ENCODE measurements at places on chromosomes 4 and X.

DNA sequence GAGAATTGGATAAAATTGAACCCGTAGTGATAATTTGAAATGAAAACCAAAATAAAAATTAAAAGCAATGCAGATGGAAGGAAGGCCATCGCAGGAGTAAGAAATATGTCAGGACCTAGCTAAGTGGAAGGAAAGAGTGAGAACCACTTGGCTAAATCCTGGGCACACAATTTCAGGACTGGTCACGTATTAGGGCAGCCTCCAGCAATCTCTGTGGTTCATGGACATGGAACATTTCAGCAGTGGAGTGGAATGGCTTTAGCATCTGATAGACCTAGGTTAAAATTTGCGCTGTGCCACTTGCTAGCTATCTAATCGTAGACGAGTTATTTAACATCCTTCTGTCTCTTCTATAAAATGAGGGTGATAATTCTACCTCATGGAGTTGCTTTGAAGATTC lies 71.1 kb downstream of the DCK start:
- DNase-seq = no peak

GRCh38 chrX:130772105-130772775 lies 130.8 kb downstream of the ENOX2 start:
- no peak for DNase-seq

GRCh38 chrX:311156-312129 lies 7.2 kb downstream of the GTPBP6 start:
- DNase-seq = no peak

DNA sequence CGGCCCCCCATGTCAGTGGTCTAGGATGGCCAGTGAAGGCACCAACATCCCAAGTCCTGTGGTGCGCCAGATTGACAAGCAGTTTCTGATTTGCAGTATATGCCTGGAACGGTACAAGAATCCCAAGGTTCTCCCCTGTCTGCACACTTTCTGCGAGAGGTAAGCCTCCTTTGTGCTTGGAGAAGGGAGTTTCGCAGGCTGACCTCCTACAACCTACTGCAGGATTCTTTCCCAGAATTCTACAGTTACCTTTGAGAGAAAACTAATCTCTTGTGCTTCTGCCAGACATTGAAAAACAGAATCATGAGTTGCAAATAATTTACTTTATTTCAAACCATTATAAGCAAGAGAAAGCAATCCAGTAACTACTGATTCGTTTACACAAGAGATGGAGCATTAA lies 66.1 kb downstream of the TRIM2 start:
- DNase-seq = no peak

DNA sequence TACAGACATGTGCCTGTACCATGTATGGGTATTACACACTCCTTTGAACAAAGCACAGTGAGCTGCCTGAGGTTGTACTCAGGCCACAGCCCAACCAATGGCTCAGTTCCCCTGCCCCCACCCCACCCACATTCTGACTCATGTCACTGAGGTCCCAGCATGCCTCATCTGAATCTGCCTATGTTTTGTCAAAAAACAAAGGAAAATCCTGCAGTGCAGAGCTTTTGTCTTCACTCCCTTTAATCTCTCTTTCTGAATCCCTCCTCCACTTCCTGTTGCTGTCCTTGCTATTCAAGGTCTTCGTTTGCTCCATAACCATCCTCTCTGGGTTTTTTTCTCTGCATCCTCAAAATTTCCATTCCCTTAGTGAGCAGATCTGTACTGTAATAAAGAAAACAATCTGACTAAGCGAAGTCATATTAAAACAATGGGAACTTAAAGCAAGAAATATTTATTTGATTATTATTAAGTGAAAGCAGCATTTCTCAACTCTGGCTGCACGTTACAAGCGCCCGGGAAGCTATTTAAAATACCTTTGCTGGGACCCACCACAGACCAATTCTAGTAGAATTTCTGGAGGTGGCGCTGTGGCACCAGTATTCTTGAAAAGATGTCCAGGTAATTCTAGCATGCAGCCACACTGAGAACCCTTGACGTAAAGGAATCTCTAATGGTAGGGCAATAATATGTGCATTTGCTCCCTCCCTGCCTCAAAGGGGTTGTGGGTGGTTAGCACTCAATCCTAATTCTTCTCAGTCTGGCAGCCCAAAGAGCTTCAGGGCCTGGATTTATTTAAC lies 8.7 kb downstream of the GUCY2F start:
- no peak for DNase-seq

- no peak for DNase-seq
Observed at GRCh38 chrX:5748586-5749150, 480.0 kb downstream of the NLGN4X start.

GRCh38 chrX:141642979-141643378 lies 53.5 kb downstream of the SPANXA2 start:
- DNase-seq = no peak

GRCh38 chr4:85772470-85772869 lies 297.5 kb downstream of the ARHGAP24 start:
- no peak for DNase-seq

DNA sequence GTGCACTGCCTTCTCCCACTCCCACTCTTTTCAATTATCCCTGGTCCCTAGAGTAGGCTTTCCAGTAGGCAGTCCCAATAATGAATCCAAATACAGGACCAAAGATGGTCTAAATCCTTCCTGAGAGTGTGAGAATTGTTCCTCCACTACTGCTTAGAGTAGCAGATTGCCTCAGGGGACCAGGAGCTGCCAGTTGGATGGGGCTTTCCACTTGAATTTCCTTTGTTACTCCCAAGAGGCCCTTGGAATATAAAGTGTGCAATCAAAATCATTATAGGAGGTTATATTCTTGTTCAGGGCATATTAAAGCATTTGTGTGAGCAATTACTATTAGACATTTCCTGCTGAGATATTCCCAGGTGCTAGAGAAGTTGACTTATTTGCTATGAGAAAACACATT lies 156.6 kb upstream of the TLL1 start:
- no peak for DNase-seq

DNA sequence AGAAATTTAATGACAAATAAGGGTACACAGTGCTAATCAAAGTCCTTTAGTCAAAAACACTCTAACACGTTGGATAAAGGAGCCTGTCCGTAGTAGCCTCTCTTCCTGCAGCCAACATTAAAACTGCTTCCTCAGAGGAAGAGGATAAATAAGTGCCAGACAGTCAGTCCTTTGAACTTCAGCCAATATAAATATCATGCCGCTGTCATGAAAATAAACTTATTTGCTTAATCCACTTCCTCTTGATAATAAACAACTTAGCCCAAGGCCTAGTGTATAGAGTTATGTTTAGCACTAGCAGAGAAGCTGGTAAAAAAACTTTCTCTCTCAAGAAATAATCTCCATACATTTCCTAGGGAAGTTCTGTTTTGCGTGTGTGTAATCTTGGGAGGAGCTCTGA lies 196.7 kb downstream of the HS3ST1 start:
- DNase-seq = no peak

GRCh38 chr4:2672700-2673099 lies 83.4 kb downstream of the TNIP2 start:
- DNase-seq = no peak

DNA sequence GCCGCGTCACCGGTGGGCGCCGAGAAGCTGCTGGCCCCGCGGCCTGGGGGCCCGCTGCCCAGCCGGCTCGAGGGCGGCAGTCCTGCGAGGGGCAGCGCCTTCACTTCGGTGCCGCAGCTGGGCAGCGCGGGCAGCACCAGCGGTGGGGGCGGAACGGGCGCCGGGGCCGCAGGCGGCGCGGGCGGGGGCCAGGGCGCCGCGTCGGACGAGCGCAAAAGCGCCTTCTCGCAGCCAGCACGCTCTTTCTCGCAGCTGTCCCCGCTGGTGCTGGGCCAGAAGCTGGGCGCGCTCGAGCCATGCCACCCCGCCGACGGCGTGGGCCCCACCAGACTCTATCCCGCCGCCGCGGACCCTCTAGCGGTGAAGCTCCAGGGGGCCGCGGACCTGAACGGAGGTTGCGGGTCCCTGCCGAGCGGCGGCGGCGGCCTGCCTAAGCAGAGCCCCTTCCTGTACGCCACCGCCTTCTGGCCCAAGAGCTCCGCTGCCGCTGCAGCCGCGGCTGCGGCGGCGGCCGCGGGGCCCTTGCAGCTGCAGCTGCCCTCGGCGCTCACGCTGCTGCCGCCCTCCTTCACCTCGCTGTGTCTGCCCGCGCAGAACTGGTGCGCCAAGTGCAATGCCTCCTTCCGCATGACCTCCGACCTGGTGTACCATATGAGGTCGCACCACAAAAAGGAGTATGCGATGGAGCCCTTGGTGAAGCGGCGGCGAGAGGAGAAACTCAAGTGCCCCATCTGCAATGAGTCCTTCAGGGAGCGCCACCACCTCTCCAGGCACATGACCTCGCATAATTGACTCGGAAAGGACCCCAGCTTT lies 5.6 kb downstream of the PRDM8 start:
- DNase-seq = no peak

- no peak for DNase-seq
Observed at GRCh38 chrX:42673301-42673810, 104.6 kb downstream of the PPP1R2C start.

DNA sequence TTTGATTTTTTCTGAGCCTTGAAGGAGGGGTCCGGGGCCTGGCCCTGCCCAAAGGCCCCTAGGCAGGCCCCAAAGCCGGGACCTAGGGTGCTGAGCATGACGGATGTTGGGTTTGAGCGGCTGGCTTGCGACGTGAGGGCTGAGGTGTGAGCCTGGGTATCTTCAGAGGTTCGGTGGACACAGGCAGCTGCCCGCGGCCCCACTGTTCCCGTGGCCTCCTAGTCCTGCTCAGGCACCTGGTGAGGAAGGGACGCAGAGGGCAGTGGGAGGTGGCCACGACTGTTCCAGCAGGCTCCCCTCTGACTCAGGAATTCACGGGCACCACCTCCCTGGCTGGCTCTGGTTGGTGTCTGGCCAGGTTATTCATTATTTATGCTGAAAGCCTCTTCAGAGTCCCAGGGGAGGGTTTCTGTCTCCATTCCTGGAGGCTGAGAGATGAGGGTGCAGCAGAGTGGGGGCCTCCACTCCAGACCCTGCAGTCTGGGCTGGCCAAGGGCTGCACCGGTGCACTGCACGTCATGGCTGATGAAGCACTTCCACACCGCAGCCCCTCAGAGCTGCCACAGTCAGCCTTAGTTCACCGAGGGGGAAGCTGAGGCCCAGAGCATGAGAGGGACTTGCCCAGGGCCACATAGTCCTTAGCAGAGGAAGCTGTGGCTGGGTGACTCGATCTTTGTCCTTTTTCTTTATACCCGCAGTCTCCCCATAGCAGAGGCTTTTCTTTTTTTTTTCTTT lies 2.2 kb downstream of the MSANTD1 start:
- no peak for DNase-seq

- peak; percentile 83 for DNase-seq
Observed at GRCh38 chr4:11367371-11367770, 61.3 kb downstream of the HS3ST1 start.

DNA sequence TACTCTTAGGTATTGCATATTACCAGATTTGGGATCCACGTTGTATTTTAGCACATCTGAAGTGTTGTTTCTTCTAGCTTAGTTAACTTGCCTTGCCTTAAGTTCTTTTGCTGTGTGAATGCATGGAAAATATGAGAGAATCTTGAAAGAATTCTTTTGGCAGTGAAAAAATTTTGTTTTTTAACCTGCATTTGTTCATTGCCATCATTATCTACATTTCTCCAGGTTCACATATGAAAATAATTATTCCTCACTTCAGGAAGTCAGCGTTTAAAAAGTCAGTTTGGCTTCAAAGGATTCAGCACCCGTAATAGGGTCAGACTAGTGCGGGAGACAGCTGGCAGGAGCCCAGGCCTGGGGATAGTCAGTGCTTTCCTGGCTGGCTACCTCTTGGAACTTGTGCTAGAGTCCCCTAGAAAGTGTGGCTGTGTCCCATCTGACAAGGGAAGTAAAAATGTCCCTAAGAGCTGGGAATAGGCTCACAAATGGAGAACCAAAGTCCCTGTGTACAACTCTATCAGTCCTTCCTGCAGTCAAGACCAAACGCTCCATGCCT lies 251.9 kb upstream of the KLF3 start:
- DNase-seq = no peak

- DNase-seq = no peak
Observed at GRCh38 chrX:31464306-31464915, 392.6 kb upstream of the FTHL17 start.

DNA sequence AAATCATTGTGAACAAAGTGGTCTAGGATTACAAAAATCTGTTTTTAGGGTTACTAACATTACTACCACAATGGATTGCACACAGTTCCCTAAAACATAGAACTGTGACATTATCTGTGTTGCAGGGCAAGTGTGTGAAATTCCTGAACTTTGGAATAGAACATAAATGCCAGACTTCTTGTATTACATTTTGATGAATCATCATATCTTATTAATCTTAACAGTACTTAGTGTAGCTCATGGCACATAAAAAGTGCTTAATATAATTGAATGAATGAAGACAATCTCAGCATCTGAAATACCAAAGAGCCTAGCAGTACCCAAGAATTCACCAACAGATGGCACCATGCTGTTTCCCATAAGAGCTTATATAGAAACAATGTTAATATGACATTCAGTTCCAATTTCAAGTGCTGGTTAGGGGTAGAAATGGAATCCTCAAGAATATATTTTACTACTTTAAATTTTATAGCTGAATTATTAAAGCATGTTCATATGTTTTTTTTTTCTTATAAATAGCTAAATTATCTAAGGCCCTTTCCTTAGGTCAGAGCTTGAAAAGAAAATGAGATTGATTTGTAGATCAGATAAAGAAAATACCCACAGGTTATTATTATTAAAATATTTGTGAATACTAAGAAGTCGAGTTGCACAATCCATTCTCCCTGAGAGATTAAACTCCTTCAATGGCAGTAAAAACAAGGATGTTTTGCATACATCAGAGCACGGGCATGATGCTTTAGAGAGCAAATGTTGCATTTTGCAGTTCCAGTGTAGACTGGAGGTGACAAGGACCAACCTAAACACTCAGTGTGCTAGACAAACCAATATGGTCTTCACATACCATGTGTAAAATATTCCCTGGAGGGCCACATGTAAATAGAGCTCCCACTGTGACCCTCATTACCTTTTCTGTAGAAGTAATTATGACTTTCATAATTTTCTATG lies 25.7 kb upstream of the SHISA3 start:
- DNase-seq = peak; percentile 28

GRCh38 chrX:116031331-116031730 lies 139.2 kb upstream of the AGTR2 start:
- no peak for DNase-seq

DNA sequence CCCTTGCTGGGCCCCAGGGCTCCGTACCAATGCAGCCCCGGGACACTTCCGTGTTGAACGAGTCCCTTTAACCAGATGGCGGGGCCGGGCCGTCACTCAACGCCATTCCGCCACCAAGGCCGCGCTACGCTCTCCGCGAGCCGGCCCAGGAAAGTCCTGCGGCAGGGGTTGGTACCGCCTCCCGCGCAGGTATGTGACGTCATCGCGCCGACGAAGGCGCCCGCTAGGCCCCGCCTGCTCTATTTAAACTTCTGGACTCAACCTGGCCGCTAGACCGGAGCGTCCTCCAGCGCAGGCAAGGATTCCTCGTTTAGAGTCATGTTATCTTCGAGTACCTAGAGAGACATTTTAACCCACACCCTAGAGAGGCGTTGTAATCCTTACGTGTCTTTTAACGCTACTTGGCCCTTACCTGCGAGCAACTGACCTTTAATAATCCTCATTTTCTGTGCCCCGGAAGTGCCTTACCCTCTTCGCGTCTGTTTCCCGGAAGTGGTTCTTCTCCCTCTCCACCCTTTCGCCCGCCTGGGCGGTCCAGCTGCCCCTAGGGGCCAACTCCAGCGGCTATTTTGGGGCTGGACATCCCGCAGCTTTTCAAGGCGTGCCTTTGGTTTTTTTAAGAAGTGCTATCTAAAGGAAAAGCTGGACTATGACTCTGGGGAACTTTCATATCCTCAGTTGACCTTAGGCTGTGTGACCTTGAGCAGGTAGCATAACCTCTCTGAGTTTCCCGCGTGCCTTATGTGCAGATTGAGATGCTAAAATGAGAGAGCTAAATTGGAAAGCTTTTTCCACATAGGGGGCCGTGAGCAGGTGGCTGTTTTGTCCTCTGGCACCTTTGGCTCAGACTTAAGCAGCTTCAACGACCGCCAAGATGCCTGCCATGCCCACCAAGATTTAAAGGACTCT lies at the start of gene PNPLA4:
Gene PNPLA4, minus strand, starts transcription at position 155 of the 909 bp plus-strand sequence. CDS start 1,294 bp downstream, outside the sequence.
- DNase-seq = peak; percentile 73
